ENCODE measurements at places on chromosomes 7 and 10.

GRCh38 chr10:101686133-101686925 lies 8.6 kb downstream of the FBXW4 start:
- no peak for DNase-seq

DNA sequence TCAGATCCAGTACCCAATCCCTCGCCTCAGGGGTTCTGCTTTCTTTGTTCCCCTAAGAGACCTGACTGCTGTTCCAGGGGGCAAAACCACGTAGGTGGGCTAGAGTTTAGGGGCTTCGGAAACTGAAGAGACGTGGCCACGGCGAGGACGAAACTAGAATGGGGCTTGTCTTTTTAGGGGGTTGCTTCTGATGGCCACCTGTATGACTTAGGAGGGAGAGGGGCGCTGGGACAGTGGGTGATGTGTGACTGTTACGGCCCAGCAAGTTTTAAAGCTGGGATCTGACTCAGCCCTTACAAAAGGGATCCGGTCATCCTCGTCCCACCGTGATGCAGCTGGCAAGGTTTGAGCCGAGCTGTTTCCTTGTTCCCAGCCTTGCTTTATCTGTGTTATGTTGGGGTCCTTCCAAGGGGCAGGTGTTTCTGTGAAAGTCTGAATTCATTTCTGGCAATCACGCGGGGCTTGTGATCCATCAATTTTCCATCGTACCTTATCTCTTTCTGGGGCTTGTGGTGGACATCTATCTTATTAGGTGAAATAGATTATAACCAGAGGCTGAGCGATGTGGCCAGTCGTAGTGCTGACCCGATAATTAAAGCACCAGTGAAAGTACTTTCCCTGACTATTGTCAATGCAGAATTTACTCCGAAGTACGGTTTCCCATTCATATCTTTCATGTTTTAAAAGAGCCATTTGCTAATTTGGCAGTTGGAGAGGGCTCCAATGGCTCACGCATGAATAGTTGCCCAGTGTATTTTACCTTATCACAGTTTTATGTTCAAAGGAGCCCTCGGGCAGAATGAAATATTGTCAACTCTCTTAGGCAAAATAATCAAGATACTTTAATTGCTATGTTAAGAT lies 830 bp downstream of the MET start:
- DNase-seq: no peak

GRCh38 chr7:120677535-120677934 lies 180.4 kb downstream of the TSPAN12 start:
- DNase-seq: no peak

DNA sequence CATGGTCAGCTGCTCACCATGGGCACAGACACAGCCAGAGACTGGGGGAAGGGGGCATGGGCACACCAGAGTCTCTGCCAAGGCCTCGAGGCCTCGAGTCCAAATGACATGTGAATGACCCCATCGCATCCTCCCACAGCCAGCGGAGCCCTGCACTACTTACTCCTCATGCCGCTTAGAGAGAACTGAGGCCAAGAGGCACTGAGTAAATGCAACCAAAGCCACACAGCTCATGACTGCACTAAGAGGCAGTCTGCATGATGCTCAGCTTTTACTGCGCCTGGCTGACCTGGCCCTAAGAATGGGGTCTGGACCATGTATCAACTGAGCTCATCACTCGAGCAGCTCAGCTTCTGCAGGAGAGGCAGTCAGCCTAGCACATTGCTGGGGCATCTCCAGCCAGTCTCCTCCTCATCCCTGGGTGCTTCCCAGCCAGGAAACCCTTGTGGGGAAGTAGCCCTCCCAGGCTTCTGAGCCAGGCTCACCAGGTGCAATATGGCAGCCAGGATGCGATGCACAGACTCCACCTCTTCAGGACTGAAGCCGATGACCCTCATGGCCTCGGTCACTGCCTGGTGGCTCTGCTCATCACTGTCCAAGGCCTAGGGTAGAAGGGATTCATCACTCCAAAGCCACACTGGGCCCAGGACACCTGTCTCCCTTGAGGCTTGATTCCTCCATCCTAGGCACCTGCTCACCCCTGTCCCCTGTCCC lies 7.5 kb downstream of the MYO1G start:
- DNase-seq: no peak

- no peak for DNase-seq
These were observed 16.8 kb upstream of the ZNF467 start for GRCh38 chr7:149790146-149790548.

- no peak for DNase-seq
These were observed 163.1 kb upstream of the NPVF start for GRCh38 chr7:25391295-25391861.

- DNase-seq: no peak
These were observed 103.9 kb upstream of the EFCAB10 start for GRCh38 chr7:105685161-105685560.

DNA sequence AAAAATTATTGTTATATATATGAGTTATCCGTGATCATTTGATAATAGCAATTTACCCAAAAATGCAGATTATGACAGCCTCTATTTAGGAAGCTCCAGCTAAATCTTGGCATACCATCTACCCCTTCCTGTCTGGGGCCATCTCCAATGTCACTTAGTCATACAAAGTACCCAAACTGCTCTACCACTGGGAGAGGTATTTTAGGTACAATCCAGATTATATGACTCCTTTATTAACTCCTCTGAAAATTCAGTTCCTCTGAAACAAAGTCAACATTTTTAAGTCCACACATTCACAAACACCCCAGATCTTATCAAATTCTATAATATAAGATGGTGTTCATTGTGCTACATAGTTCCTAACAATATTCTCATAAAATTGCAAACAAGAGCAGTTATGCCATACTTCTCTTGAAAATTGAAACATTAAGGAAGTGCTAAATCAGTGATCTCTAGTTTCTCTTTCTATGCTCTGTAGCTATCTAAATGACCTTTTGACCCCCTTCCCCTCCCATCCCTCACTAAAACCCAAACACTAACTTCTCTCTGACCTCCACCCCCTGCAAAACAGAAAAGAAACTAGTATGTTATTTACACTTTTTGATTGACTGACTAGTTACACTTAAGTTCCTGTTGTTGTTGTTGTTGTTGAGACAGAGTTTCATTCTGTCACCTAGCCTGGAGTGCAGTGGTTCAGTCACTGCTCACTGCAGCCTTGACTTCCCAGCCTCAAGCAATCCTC lies 16.4 kb downstream of the HOXA1 start:
- no peak for DNase-seq

- no peak for DNase-seq
These were observed 114.9 kb downstream of the STRA8 start for GRCh38 chr7:135348493-135348892.

DNA sequence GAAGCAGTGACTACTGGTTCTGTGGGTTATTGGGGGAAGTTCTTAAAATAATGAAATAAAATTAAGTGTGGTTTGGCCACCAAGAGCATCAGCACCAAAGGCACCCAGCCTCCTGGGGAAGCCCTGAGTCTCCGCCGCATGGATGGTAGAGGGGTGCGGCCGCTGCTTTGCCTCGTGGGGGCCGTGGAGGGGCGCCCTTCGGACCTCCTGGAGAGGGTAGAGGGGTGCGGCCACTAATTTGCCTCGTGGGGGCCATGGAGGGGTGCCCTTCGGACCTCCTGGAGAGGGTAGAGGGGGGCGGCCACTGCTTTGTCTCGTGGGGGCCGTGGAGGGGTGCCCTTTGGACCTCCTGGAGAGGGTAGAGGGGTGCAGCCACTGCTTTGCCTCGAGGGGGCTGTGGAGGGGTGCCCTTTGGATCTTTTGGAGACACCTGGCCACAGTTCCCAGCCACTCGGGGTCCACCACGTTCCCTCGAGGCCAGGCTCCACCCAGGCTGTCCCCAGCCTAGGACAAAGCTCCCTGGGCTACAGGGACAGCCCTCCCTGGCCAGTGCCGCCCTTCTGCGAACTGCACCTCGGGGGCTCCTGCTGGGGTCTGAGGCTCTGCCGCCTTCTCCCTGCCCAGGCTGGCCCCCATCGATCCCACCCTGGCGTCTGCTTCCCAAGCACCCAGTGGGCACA lies 535.1 kb downstream of the PTPRN2 start:
- DNase-seq: no peak

DNA sequence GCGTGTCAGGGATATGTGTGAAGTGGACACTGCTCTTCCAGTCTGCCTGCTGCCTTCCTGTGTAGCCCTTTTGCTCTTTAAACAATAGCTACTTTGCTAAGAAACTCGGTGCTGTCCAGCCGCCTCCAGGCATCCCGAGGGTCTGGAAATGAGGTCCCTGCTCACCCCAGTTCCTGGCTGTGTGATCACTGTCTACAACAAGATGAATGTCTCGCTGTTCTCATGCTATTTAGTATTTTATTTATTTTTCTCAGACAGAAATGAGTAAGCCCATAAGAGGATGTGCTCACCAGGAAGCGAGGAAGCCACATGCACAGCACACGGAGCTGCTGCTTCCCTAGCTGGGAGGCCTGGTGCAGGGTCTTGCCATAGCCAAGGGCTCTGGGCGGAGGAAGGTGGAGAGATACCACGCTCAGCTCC lies 167.0 kb upstream of the PITRM1 start:
- no peak for DNase-seq

- peak; percentile 49 for DNase-seq
These were observed 11.8 kb upstream of the CAMK2G start for GRCh38 chr10:73886085-73886529.

GRCh38 chr7:4818000-4818794 lies 42.8 kb downstream of the AP5Z1 start:
- DNase-seq: no peak

DNA sequence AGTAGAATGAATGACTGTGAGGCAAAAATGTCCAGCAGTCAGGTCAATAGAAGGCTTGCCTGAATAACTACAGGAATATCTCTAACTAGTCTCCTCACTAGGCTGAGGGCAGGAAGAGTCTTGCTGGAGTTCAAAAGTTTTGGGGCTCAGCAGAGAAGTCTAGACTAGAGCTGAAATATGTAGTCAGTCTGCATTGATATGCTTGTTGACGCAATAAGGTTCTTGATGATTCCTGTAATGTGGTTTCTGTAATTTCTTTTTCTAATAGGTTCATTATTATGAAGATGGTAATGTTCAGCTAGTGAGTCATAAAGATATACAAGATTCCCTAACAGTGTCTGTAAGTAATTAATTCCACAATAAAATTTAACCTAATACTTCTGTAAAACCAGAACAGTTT lies 41.5 kb upstream of the ST7 start:
- no peak for DNase-seq

DNA sequence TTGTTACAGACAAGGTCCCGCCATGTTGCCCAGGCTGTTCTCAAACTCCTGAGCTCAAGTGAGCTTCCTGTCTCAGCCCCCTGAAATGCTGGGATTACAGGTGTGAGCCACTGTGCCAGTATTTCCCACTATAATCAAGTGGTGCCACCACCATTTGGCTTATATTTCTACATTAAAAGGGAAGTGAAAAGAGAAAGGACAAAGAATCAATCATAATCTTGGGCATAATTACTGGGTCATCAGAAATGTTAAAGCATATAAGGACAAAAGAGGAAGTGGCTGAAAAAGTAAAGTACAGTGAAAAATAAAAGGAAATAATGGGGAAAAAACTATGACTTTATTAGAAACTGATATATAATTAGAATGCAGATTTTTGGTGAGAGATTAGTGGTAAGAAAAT lies 25.7 kb upstream of the ENTPD1 start:
- DNase-seq: no peak

GRCh38 chr7:115676707-115677106 lies 353.9 kb downstream of the TFEC start:
- DNase-seq: no peak

GRCh38 chr10:23439961-23440889 lies 1.4 kb downstream of the OTUD1 start:
- no peak for DNase-seq

DNA sequence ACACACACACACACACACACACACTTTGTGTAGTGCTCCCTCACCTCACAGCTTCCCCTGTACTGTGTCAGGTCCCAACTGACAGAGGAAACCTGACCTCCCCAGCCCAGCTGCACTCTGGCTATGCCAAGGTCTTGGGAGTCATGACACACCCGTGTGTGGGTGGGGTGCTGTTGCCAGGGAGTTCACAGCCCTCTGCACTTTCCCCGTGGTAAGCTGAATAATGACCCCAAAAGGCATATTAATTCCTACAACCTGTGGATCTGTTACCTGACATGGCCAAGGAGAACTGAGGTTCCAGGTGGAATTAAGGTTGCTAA lies 8.9 kb upstream of the NANOS1 start:
- no peak for DNase-seq

DNA sequence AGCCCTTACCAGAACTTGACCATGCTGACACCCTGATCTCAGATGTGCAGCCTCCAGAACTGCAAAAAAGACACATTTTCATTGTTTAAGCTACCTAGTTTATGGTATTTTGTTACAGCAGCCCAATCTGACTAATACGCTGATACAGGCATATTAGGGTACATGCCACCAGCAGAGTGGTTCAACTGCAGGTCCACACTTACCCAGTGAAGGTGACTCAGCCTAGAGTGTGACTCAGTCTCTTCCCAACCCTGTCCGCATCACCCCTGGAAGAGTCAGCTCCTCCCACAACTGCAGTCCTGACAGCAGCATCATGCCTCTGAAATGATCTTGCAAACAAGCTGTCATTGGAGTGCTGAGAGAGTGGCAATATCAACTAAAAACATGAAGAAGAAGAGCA lies 30.8 kb upstream of the GOT1 start:
- no peak for DNase-seq

DNA sequence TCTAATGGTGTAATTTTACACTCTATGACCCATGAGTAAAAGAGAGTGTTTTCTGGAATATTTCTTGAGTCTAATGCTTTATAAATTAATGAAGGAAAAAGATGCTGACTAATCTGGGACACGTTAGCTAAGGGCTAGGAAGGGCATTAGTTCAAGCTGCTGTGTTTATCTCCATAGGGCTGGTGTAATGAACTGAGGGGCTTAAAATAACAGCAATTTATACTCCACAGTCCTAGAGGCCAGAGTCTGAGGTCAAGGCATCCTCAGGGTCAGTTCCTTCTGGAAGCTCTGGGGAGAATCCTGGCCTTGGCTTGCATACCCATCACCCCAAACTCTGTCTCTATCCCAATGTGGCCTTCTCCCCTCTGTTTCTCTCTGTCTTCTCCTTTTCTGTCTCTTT lies 105.2 kb upstream of the PFKP start:
- DNase-seq: no peak

DNA sequence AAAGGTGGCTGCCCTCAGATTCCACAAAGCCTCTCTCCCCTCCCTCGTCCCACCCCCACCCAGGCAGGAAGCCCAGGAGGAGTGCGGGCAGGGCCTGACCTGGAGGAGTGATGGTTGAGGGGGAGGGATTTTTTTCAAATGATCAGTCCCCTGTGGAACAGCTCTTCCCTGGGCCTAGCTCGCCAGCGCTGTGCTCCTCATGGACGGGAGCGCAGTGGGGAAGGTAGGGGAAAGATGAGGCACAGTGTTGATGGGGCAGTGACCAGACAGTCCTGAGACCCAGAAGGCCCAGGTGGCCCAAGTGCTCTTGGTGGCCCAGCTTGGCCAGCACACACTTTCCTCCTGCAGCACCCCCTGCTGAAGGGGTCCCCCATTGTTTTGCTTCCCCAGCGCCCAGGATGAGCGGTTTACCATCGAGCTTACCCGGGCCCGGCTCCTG lies 8.5 kb downstream of the SAP25 start:
- DNase-seq: no peak

DNA sequence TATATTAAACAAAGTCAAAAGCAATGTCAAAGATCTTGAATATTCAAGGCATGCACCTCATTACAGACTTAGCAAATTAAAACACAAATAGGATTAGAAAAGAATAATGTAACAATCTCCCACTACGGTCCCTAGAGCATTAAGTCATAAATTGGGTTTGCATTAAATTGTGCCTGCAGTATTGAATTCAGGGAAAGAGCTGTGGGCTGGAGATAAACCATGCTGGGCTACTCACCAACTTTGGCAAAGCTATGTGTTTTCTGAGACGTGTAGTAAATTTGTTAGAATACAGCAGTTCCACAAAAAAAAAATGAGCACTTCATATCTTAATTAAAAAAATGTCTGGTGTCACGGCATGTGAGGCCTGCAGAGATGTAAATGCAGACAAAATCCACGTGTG lies 241.6 kb downstream of the SNX10 start:
- DNase-seq: no peak

All from stimulated activated CD8-positive, alpha-beta memory T cell treated with anti-CD3 and anti-CD28 coated beads, Interleukin-2, amount 100 ng/mL, for 1 hour (primary cell).